Ureter (tissue), 1 donor: ENCODE measurements at places on chromosomes 11 and 22. TPM values are rescaled to one million over a fixed set of nuclear protein-coding genes. Genes with fewer than 3 reads are reported as not detected.

TMEM258 gene
- 98.7 TPM for total RNA-seq

INS gene
- total RNA-seq: not detected

TRIM49 gene
- not detected for total RNA-seq

PANX3 gene
- not detected for total RNA-seq

DEFB131B gene
- total RNA-seq: not detected

TECTA gene
- total RNA-seq: 0.83 TPM

PHLDB1 gene
- 93.1 TPM for total RNA-seq

ARVCF gene
- total RNA-seq: 11.5 TPM

GUCY1A2 gene
- 23.8 TPM for total RNA-seq

APOA5 gene
- total RNA-seq: not detected

PLA2G3 gene
- not detected for total RNA-seq

PLAAT4 gene
- total RNA-seq: 56.7 TPM

OR8G5 gene
- total RNA-seq: not detected

SMC1B gene
- total RNA-seq: 0.21 TPM

KCNA4 gene
- not detected for total RNA-seq

MIOX gene
- total RNA-seq: not detected

WT1 gene
- total RNA-seq: 0.49 TPM

GGTLC2 gene
- not detected for total RNA-seq

NNMT gene
- 141 TPM for total RNA-seq

GRIK4 gene
- total RNA-seq: 0.21 TPM

DNA sequence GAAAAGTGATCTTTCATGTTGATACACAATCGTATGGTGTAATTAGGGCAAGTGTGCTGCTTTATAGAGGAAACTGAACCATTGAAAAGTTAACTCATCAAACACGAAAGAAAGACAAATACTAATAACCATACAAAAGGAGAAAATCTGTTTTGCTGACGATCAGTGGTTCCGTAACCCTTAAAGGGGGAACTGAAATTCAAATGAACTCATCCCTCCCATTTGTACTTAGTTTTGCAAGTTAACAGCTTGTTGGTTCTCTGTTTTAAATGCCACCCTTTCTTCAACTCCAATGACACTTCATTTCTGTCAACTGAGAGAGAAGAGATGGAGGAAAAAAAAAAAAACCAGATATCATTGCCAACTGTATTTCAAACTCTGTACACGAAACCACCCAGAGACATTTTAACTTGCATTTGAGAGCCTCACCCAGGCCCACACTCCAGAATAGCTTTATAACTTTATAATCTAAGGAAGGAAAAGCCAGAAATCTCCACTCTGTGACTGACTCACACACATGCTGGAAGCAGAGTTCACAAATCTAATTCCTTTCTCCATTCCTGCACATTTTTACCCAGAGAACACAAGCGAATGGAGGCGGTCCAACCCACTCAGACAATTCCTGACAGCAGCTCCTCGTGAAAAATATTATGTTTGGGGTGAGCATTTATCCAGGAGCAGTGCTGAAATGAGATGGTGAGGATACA, 17.4 kb upstream of the CSNK2A3 start:
- DNase-seq: no peak

- no peak for DNase-seq
These were observed at the start of gene DLG2 for GRCh38 chr11:85627332-85627997. Gene DLG2, minus strand, starts transcription at chr11:85627344.

GRCh38 chr11:45182902-45183301, 36.5 kb downstream of the PRDM11 start:
- no peak for DNase-seq

- no peak for DNase-seq
These were observed 939 bp upstream of the SH3BP1 start for GRCh38 chr22:37638391-37639069.

DNA sequence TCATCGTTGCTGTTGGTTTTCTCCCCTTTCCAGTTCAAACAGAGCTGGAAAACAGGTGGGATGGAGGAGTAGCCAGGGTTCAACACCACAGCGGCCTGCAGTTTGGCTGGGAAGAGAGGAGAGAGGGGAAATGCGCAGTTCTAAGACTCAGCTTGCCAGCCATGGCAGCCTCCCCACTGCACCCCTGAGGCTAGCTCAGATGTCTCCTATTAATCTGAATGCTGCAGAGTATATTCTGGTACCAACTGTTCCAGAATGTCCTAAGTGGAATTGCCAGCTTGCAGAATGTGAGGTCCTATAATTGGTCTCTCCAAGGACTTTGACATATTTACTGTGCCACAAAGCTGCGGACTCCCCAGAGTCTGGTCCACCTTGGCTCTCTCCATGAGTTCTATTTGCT, 32.0 kb downstream of the NEFH start:
- no peak for DNase-seq

DNA sequence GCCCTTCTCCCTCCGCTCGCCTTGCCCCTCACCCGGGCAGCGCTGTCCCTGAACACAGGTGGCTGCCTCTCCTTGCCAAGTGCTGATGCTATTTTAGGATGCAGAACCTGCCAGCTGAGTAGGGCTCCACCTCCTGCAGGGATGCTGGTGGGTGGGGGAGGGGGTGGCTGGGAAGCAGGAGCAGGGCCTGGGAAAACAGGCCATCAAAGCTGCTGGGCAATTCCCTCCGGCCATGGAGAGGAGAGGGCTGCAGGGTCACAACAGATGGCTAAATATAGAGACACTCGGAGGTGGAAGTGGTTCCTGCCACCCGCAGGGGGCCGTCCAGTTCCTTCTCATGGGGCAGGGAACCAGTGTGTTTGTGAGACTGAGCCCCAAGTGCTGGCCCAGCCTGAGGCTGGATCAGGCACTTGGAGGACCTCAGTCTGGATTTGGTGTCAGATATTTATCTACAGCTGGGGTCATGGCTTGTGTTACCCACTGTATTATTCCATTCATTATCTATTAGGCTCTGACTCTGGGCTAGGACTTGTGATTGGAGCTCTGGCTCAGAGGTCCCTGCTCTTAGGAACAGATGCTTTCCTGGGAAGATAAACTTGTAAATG, 59.6 kb downstream of the LRRC32 start:
- DNase-seq: peak; percentile 39

DNA sequence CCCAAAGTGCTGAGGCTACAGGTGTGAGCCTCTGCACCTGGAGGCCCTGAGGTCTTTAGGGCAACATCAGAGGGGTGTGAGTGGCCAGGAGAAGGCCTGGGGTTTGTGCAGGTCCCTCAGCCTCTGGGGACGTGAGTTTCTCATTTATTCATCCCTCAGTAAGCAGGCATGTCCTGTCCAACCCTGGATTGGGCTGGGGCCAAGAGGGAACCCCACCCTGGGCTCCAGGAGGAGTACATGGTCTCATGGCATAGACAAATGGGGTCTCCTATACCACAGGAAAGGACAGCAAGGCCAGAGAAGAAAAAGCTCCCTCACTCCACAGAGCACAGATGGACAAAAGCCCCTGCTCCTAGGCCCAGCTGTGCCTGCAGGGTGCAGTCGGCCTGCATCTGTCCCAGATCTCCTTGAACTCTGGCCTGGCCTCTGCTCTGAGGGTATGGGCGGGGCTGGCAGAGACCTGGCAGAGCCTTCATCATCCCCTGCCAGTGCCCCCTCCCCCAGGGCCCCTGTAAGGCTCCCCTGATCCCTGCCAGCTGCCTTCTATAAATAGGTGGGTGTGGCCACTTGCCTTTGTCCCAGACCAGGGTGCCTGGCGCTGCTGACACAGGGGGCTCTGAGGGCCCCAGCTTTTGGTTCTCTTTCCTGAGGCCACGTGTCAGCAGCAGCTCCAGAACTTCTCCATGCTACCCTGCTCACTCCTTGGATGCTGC, 34.6 kb downstream of the A4GALT start:
- no peak for DNase-seq

- no peak for DNase-seq
These were observed 114.9 kb downstream of the ETS1 start for GRCh38 chr11:128472128-128473089.

DNA sequence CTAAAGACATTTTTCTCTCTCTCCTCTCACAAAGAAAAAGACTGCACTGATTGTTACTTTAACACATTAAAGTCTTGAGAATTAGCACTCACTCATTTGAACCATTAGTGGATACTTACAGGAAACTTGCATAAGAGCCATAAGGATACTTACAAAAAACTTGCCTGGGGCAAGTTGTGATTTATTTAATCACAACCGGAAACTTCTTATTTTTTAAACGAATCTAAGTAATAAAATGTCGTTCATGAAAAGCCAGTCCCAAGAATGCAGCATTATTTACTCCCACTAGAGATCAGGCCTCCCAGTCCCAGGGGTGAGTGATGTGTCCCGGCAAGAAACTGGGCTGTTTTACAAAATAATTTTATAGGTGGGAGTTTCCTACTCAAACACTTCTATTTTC, 59.3 kb upstream of the TTC12 start:
- no peak for DNase-seq

DNA sequence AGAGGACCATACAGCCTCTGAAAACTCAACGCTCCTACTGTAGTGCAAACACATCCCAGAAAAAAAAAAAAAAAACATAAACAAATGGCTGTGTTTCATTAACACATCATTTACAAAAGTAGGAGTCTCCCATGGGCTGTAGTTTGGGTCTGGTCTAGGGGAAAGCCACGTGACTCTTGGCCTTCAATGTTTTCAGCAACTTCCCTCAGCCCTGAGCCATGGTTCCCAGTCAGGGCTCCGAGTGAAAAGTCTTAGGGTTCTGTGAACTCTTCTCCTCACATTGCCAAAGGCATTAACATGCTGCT, 58.5 kb downstream of the CSNK2A3 start:
- no peak for DNase-seq

DNA sequence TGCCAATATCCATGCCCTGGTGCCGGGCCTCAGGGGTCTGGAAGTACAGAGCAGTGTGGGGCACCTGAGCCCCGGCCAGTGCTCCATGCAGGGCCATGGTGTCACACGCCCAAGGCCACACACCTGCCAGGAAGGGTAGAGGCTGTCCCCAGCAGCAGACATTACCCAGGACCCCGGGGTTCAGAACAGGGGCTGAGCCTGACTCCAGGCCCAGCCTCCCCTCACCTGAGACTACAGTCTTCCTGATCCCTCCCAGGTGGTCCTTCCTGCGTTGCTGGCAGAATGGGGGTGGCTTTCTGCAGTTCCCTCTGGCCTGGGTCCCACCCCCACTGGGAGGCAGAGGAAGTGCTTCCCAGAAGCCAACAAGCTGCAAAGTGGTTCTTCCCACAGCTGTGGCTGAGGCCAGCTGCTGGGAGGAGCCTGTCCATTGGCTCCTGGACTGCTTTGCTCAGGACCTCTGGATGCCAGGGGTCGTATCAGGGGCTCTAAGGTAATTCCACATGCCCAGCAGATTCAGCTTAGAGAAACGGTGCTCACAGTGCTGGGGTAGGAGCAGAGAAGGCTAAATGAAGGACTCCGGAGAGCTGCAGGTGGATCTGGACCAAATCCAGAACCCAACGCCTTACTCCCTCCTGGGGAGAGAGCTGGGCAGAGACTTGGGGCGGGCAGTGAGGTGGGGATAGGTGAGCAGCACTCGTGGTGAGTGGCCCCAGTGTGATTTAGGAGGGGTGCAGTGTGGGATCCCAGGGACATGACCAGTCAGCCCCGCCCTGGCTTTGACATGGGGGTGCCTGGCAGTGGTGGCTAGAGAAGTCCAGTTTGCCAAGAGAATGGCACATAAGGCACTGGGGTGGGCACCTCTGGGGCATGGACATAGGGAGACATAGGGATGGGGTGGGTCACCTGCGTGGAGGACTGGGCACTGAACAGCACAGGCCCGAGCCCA, 12.6 kb downstream of the TCIRG1 start:
- DNase-seq: no peak

- DNase-seq: no peak
These were observed 28.7 kb downstream of the KCNE3 start for GRCh38 chr11:74438681-74439080.

- DNase-seq: no peak
These were observed 72.7 kb upstream of the PRDM11 start for GRCh38 chr11:45073685-45074141.

DNA sequence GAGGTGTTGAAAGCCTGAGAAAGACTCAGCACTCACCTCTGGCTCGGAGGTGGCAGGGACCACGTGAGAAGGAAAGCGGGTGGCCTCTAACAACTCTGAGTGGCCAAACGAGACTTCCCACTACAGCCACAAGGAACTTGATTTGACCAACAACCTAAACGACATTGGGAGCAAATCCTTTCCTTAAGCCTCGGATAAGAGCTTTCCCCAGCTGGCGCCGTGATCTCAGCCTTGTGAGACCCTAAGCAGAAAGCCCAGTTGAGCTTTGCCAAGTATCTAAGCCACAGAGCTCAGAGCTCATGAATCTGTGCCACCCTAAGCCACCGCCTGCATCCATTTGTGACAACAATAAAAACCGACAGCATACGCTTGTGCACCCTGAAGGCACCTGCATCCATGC, 636.0 kb downstream of the TBC1D22A start:
- no peak for DNase-seq

GRCh38 chr11:28697920-28698827, 590.0 kb downstream of the METTL15 start:
- DNase-seq: peak; percentile 47

- DNase-seq: no peak
These were observed 909 bp upstream of the ZNRD2 start for GRCh38 chr11:65569164-65569972.

GRCh38 chr22:28484662-28485061, 195.0 kb downstream of the TTC28 start:
- DNase-seq: no peak

DNA sequence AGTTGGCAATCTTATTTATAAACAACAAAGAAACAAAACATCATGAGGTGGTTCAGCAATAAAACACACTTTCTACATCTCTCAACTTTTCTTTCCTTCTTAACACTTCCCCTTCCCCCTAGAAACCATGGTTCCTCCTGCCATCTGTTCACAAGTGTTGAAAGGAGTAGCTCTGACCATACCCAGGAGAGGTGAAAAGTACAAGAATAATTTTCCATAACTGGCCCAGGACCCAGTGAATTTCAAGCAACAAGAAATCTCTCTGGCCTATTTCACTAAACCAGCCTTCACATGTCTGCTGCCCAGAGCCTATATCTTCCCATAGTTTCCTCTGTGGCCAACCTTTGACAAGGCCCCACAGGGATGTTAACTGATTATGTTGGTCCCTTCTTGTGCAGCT, 98.2 kb upstream of the CEP126 start:
- no peak for DNase-seq
